ENCODE measurements at places on chromosomes 3 and 15.

GRCh38 chr15:35298509-35298908 lies 213.4 kb upstream of the NANOGP8 start:
- DNase-seq: no peak

- DNase-seq: no peak
Measured at GRCh38 chr3:194471863-194472262, 14.9 kb downstream of the ATP13A3 start.

- DNase-seq: no peak
Measured at GRCh38 chr3:196951371-196951770, 9.0 kb upstream of the NCBP2 start.

DNA sequence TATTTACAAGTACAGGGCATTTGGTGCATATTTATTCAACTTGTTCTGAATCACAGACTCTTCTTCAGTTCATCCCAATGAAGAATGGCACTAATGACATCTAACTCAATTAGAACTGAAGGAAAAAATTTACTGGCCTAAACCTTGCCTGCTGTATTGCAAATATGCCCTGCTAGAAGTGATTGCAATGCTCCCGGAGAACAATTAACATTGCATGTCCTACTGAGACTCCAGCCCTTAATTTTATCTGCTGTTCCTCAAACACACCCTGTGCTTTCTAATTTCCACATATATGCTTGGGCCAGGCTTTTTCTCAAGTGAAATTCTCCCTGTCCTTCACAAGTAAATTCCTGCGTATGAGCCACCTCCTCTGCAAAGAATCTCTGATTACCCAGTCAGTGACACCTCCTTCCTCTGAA lies 8.3 kb downstream of the ACKR4 start:
- DNase-seq: no peak

DNA sequence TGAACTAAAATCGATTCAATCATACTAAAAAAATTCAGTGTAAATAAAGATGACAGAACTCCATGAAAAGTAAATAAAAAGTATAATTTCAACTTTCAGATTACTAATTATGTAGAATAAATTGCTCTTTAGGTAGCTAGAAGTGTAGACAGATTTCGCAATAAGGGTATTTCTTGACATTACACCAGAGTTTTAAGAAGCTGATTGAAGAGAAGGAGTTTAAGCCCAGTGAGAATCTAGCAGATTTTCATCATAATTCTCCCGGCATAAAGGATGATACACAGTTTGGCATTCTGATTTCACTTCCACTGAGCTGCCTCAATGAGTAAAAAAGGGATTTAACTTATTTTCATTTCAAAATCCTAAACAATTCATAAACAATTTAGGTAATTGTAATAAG lies 259.2 kb downstream of the NEK10 start:
- DNase-seq: no peak

DNA sequence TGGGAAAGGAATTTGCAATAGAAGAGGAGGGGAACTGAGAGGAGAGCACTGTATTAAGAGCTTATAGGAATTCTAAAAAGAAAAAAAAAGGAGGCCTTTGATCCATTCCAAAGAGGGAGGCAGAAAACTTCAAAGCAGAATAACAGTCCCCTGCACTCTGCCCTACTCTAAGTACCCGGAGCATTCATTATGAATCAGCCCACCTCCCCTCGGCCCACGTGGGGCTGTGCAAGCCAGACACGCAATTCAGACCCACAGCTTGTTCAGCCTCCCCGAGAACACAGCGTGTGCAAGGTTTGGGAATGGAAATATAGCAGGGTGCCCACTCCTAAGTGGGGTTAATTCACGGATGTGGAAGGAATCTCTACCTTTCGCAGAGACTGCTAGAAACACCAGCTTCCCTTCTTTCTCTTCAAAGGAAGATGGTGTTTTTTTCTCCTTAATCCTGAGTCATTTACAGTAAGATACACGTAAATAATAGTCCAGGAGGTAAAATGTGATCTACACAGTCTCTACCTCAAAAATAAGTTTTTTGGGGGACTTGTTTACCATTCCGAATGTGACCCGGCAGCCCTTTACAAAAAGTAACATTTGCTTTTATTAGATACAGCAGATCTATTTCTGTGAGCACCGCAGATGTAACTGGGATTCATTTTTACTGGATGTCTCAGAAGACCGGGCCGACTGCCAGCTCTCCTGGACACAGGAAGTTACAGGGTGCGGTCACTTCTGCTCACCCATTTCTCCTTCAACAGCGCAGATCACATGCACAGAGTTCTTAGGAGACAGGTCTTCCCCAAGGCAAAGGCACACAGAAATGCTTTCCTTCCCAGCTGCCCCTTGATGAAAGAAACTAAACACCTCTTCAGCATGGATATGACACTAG lies 768.5 kb upstream of the CFAP20DC start:
- no peak for DNase-seq

- DNase-seq: no peak
Measured at GRCh38 chr3:194117104-194117845, 18.7 kb upstream of the HES1 start.

- no peak for DNase-seq
Measured at GRCh38 chr3:30688776-30689641, 82.6 kb downstream of the TGFBR2 start.

- no peak for DNase-seq
Measured at GRCh38 chr15:44550256-44550655, 13.3 kb downstream of the EIF3J start.

DNA sequence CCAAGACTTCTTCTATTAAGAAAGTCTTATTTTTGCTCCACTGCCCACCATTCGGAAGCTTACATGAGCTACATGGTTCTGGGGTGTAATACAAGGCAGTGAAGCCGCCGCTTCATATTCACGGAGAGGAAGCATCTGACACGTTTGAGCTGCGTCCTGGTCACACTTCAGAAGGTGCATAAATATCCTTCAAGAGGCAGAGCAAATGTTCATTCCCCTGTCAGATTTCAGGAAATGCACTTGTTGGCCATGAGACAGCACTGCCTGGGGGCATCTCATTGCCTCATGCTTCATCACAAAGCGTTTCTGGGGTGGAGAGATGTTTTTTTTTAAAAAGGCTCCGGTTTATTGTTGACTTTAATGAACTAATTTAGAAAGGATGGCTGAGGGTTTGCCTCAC lies 119.9 kb downstream of the CADPS start:
- DNase-seq: no peak

DNA sequence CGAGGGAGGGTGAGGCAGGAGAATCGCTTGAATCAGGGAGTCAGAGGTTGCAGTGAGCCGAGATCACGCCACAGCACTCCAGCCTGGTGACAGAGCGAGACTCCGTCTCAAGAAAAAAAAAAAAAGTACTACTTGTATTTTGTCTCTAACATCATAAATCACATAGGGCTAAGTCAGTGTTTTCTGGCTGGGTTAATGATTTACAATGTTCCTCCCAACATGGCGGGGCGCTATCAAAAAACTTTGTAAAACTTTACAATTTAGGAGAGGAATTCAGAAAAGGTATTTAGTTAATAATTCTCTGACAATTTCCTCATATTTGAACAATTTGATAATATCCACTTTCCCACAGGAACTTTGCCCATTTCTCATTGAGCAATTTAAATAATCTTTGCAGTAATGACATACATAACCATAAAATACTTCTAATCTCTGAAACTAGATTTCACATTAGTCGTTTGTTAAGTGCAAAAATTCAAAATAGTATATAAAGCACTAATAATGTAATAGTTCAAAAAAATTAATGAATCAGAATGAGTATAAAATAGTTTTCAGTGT lies 26.6 kb upstream of the B3GNT5 start:
- DNase-seq: no peak
